Endothelial cell of umbilical vein (primary cell): ENCODE measurements at places on chromosomes 13 and 19.

DNA sequence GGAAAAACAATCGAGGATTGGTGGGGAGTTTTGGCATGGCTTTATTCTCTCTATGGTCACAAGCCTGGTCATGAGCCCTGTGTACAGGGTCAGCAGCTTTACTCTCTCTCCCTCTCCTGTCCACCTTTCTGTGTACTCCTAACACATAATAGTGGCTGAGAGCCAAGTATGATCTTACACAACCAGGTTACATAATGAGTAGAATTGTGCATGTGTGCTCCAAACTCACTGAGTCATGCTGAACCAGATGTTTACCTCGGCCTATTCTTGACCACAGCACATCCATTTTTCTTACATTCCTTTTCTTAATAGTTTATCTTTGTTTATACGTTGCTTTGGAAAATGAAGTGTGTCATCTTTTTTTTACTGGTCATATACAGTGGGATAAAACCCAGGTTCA is 53.1 kb downstream of the ZNF254 start:
- peak; percentile 24 for DNase-seq

- DNase-seq, result no peak
Observed at GRCh38 chr13:101242720-101243119, 173.6 kb downstream of the NALCN start.

GRCh38 chr13:111177921-111178320 is 62.8 kb downstream of the ARHGEF7 start:
- peak; percentile 82 for DNase-seq

DNA sequence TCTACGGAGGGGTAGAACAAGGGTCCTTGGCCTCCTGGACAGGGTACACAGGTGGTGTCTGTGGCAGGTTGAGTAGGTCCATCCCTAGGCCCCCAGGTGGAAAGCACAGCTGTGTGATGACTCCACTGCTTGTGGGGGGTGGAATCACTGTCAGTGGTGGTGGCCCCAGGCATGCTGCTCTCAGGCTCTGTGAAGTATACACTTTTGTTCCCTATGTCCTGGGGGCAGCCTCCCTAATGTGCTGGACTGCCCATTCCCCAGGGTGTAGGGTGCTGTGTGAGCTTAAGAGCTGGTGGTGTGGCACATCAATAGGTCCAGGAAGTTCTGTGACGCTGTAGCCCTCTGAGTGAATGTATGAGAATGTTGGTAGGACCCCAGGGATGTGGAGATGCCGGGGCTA is 197.2 kb upstream of the SLC10A2 start:
- DNase-seq, result no peak

- no peak for DNase-seq
Observed at GRCh38 chr19:28377077-28377476, 835.9 kb downstream of the UQCRFS1 start.

- DNase-seq, result peak; percentile 1
Observed at GRCh38 chr19:38739440-38740256, 4.6 kb downstream of the CAPN12 start.

- peak; percentile 82 for DNase-seq
Observed at GRCh38 chr19:6753178-6754031, 13.8 kb downstream of the SH2D3A start.

DNA sequence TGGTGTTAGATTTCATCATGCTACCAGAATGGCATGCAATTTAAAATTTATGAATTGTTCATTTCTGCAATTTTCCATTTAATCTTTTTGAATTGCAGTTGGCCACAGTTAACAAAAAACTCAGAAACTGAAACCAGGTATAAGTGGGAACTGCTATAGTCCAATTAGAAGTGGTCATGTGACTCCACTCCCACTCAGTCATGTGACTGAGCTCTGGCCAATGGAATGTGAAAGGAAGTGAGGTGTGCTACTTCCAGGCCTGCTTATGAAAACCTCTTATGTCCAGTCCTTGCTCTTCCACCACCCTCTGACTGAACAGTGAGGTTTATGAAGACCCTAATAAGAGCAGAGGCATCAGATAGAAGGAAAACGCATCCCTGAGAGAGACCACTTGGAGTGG is 47.0 kb downstream of the DLEU7 start:
- DNase-seq, result no peak

- DNase-seq, result no peak
Observed at GRCh38 chr13:19607523-19608078, 25.9 kb upstream of the MPHOSPH8 start.

- DNase-seq, result peak; percentile 60
Observed at GRCh38 chr19:8334458-8335342, 8.4 kb downstream of the KANK3 start.

- DNase-seq, result no peak
Observed at GRCh38 chr13:103238441-103238840, 172.2 kb upstream of the SLC10A2 start.

- no peak for DNase-seq
Observed at GRCh38 chr13:79245937-79246577, 160.0 kb downstream of the RBM26 start.

- DNase-seq, result no peak
Observed at GRCh38 chr19:30328096-30328495, 44.1 kb upstream of the ZNF536 start.

- peak; percentile 60 for DNase-seq
Observed at GRCh38 chr13:77874406-77874805, 44.2 kb downstream of the EDNRB start.

- no peak for DNase-seq
Observed at GRCh38 chr13:27226991-27227390, 24.4 kb upstream of the RPL21 start.

GRCh38 chr13:33838647-33839046 is 20.7 kb downstream of the RFC3 start:
- no peak for DNase-seq

- DNase-seq, result peak; percentile 49
Observed at GRCh38 chr19:40718774-40719391, 2.0 kb downstream of the ITPKC start.

- DNase-seq, result no peak
Observed at GRCh38 chr13:113499936-113500335, 9.4 kb upstream of the DCUN1D2 start.
